ENCODE measurements at places on chromosomes 3 and 15. TPM values are rescaled to one million over a fixed set of nuclear protein-coding genes. Genes with fewer than 3 reads are reported as not detected.

SPINT1 gene
- total RNA-seq, result 134 TPM

GRCh38 chr3:147419781-147420224 is 10.6 kb downstream of the ZIC1 start:
- DNase-seq, result no peak

- DNase-seq, result no peak
Measured at GRCh38 chr15:60130398-60130797, 126.3 kb downstream of the FOXB1 start.

DNA sequence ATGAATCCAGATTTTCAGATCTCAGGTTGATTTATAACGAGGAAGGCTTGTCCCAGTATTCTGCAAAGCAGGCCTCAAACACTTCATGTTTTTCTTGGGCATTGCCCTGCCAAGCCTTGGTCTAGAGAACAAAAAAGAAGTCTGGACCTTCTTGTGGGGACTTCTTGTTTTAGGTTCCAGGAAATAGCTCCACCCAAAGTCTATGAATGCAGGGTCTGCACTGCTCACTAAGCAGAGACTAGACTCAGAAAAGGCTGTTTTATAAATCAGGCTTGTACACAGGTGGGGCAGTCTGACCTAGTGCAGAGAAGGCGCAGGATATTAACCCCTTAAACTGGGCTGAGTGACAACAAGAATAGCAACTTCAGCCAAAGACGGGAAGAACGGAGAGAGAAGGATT is 44.3 kb downstream of the GLB1 start:
- DNase-seq, result no peak

DNA sequence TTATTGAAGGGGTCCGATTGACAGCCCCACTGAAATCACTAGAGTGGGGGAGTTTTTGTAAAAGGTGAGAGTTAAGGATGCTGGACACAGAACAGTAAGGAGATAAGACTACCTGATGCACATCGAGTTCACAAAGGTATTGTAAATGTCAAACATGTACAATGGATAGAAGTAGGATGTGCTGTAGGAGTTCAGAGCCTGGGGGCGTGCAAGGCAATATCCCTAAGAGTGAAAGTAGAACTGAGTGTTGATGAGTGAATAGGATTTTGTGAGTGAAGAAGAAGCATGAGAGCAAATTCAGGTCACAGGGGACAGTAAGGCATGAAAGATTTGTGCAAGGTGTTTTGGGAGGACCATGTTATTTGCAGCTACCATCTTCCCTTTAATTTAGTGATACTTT is 21.5 kb downstream of the DOCK3 start:
- DNase-seq, result no peak

PPP1R14D gene
- not detected for total RNA-seq

GRCh38 chr15:30044377-30044776 is 38.4 kb upstream of the GOLGA8J start:
- no peak for DNase-seq

- no peak for DNase-seq
Measured at GRCh38 chr15:57085267-57085666, 166.8 kb downstream of the TCF12 start.

- DNase-seq, result no peak
Measured at GRCh38 chr15:86852741-86853140, 773.1 kb downstream of the AGBL1 start.

SNX22 gene
- total RNA-seq, result 0.78 TPM

RBP2 gene
- not detected for total RNA-seq

DNA sequence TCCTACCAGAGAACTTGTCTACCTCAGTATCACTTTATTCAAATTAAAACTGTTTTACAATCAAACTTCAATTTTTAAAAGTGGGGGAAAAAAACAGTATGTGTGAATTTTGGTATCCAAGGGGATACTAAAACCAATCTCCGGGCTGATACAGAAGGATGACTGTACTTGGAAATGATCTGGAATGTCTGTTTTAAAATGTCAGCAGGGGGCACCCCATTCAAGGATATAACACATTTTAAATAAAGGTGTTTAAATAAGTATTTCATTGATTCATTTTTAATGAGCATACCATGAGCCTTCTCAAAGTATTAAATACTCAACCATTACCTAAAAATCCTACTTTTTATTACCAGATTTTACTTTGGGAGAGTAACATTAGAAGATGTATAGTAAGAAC is 67.9 kb downstream of the ULK4 start:
- peak; percentile 11 for DNase-seq

- no peak for DNase-seq
Measured at GRCh38 chr15:42111924-42112323, 17.6 kb upstream of the PLA2G4D start.

DNA sequence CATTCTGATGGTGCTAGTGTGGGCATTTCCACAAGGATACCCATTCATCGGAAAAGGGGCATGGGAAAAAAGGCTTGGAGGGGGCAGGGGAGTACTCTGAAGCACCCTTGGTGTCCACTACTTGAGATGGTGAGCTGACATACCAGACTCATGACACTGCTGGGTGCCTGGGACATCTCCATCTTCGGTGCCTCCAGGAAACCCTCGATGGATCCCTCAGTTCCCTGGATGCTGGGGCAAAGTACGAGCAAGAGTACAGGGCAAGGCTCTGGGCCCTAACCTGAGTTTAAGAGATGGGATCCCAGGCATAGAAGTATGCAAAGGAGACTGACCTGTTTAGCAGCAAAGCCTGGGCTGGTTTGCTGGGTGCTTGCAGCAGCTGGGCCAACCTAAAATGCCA is 5.2 kb upstream of the IP6K1 start:
- no peak for DNase-seq

- no peak for DNase-seq
Measured at GRCh38 chr3:25171897-25172296, 256.2 kb upstream of the RARB start.

GRCh38 chr3:136279092-136279491 is 29.0 kb downstream of the PCCB start:
- DNase-seq, result no peak

LTF gene
- total RNA-seq, result 8.8 TPM

GRCh38 chr3:70855149-70855548 is 542.7 kb upstream of the MDFIC2 start:
- no peak for DNase-seq

TRH gene
- total RNA-seq, result not detected

- DNase-seq, result no peak
Measured at GRCh38 chr3:140440446-140440845, 237.4 kb upstream of the TRIM42 start.

DNA sequence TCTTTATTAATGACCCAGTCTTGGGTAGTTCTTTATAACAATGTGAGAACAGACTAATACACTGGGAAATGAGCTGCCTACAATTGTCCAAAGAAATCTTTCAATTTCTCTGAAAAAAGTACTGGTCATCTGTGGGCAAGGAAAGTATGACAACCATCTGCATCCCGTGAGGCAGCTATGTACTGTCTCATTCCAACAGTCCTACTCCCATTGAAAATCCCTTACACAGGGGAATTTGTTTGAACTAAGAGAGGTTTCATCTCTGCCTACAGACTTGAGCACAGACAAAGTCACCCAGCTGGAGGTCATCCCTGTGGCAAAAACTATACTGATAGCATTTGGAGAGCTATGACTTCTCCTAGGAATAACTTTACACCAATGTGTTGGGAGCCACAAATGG is 27.1 kb downstream of the SHC4 start:
- no peak for DNase-seq

DNA sequence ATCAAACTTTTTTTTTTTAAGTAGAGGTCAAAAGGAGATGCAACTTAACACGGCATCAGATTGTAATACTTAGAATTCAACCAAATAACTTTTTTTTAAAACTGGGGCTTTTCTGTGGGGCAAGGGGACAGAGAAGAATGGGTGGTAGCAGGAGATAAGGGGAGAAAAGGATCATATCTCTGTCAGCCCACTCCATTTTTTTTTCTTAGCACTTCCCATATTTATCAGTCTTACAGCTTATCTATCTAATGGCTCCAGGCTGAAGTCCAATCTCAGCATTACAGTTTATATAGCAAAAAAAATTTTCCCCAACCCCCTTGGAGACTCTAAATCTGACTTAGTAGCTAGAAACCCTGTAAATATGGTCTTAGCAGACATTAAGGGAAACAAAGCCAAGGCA is 69.3 kb downstream of the PIK3R4 start:
- DNase-seq, result no peak

DNA sequence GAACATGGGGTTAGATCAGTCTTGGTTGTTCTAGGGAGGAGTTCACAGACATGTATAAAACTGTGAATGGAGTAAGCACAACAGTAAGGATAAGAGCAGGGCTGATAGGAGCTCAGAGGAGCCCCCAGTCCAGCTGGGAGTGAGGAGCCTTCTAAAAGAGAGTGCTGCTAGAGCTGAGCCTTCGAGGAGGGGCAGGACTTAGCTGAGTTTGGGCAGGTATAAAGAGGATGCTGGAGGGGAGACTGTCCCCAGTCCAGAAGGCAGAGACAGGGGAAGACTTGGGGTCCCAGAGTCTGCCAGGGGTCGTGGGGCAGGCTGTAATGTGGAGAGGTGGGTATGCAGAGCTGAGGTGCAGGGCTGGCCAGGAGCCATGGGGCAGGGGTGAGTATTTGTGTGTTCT is 12.1 kb downstream of the CAND2 start:
- no peak for DNase-seq

PRR20G gene
- total RNA-seq, result not detected

DNA sequence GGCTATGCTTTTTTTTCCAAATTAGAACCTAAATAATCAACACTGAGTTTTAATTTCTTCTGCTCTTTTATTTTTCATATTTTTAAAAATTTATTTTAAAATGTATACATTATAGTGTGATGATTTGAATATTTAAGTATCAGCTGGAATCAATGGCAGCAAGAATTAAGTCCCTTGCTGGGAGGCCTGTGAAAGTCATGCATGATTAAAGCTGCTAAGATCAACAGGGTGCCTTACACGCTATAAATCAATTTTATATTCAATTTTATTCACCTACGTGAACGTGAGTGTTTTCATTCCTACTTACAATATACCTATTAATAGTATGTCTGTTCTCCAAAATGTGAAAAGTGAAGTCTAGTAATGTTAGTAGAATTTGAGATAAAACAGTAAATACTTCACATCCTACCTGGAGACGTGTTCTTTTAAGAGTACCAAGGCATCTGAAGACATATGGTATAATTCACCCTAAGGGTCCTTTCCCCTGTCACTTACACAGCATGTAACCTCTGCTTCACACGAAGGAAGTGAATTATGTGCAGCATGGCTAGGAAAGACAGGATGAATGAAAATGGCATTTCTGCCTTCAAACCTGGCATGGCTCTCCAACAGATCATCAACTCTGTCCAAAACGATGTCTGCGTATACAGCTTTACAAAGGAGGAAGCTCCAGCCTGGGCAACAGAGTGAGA is 640.4 kb upstream of the ROBO1 start:
- no peak for DNase-seq

DNA sequence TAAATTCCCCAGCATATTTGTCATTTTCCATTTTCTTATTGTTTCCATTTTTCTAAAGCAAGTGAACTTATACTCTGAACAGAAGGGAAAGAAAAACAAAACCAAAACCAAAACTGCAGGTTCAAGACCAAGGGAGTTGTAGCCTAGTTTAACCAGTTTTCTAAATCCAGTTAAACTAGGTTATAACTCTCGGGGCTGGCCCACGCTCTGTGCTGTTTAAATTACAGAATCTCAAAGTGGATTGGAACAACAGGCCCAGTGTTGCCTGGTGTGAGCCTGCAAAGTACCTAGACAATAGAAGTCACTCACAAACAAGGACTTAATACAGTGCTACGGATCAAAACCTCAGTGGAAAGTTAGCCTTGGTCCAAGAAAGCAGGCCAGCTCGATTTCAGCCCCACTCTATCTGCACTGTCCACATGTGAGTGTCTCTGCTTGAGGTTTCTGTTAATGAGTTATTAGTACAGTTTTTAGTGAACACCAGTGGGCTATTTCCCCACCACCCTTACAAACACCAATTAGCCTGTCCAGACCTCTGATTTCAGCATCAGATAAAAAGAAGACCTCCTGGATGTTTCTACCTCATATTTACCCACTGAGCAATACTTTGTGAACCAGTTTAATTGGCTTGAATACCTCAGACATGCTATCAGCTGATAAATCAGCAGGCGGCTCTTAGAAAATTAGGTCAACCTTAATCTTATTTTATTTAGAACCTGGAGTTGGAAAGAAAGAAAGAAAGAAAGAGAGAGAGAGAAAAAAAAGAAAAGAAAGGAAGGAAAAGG is 93.8 kb upstream of the PDZRN3 start:
- no peak for DNase-seq

TTLL13 gene
- not detected for total RNA-seq

SLC25A36 gene
- 84.0 TPM for total RNA-seq

DNA sequence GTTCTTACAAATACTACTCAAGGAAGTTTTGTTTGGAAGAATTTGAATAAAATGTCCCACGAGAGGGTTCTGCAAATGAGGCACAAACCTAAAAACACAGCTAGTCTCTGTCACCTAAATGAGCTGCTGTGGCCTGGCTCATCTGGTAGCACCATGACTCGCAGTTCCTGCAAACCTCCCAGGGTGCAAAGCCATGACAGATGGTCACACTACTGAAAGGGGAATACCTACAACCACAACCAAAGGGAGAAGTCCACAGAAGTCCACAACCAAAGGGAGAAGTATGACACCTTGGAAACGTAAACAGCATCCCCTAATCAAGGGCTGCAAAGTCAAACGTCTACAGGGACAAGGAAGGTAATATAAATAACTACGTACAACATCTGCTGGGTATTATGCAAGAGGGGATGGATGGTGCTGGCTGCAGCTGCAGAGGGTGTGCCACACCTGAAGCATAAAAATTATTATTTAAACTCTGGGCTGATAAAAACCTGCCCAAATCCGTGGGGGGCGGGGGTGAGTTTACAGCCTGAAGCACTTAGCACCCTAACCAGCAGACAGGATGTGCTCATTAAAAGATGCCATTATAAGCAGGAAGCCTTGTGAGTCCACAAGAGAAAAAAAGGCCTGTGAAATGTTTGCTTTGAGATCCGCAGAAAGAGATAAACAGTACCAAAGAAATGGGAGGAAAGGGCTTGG is 184.0 kb downstream of the MAGI1 start:
- DNase-seq, result peak; percentile 47

DNA sequence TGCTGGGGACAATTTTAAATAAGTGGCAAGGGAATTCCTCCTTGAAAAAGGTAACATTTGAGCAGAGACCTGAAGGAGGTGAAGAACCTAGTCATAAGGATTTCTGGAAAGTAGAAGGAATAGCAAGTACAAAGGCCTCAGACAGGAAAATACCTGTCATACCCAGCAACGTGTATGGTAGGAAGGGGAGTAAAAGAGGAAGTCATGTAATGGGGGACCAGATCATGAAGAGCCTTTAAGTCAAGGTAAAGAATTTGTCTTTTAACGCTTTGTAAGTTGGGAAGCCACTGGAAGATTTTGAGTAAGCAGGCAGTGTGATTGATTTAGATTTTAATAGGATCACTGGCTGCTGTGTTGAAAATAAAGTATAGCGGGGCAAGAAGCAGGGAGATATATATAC is 43.4 kb upstream of the FAH start:
- DNase-seq, result no peak

- DNase-seq, result no peak
Measured at GRCh38 chr3:81839504-81840094, 78.2 kb upstream of the GBE1 start.

PTPN23 gene
- 301 TPM for total RNA-seq

- DNase-seq, result no peak
Measured at GRCh38 chr3:11238060-11238459, 34.1 kb upstream of the ATG7 start.

- DNase-seq, result peak; percentile 76
Measured at GRCh38 chr15:92683511-92683834, 27.9 kb upstream of the FAM174B start.
